ENCODE measurements at places on chromosomes 16 and 17.
A peak's percentile ranks its signal among the peaks of the same experiment; 100 is the strongest.

- no peak for DNase-seq
Observed at GRCh38 chr17:78151514-78152008, 5.4 kb downstream of the C17orf99 start.

DNA sequence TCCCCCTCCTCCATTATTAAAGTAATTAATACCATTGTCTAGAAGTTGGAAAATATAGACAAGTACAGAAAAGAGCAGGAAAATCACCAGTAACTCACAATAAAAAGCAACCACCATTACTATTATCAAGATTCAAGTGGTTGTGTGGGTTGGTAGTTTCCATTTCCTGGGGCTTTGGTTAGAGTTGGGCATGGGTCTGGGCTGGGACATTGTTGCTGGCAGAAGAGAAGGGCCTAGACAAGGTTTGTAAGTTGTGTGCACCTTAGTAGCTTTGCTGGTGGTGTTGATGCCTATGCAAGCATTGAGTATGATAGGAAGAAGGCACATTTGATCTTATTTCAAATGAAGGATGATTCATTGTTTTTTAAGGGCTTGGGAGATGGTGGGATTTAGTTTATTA is 25.4 kb upstream of the NFATC3 start:
- DNase-seq = no peak

- DNase-seq = no peak
Observed at GRCh38 chr17:79617740-79618382, 7.0 kb upstream of the RBFOX3 start.

DNA sequence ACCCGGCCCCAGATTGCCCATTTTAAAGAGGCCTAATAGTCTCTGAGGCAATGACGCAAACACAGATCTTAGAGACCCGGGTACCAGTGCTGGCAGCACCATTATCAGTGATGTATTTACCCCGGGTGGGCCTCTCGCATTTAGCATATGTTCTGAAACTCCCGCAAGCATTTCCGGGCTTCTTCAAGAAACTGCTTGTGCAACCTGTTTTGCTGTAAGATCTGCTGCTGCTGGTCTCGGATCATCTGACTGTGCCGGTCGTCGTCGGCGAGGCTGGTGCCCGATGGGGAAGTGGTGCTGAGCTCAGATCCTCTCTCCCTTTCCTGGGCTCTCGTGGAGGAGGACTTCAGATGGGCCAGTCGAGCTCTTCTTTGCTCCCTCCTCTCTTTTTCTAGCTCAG is 12.5 kb downstream of the CEP295NL start:
- DNase-seq = no peak

DNA sequence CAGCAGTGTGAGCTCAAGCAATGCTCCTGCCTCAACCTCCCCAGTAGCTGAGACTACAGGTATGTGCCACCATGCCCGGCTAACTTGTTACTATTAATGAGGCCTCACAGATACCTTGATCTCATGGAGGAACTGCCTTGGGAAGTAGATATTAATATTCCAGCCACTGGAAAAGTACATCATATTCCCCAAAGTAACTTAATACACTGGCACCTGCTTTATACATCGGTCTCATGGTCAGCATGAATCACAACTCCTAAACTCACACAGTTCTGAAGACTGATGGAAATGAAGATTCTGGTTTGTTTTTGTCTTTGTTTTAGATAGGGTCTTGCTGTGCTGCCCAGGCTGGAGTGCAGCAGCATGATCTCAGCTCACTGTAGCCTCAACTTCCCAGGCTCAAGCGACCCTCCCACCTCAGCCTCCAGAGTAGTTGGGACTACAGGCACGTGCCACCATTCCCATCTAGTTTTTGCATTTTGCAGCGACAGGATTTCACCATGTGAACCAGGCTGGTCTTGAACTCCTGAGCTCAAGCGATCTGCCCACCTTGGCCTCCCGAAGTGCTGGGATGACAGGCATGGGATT is 28.2 kb downstream of the ADCY9 start:
- no peak for DNase-seq

DNA sequence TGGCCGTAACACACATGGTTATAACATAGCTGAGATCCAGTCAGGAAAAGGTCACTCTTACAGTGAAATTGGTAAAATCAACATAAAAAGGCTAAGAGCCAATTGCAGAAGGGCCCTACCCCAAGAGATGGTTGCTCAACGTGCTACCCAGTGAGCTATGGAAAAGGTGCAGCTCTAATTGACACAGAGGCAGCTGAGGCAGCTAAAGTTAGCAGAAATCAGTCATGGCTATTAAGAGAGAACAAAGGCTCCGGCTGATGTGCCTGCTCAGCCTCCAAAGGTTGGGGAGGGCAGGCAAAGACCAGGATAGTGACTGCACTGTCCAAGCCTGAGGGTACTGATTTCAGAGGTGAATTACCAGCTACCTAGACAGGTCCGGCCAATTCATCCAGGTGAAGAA is 76.5 kb upstream of the ATP2A3 start:
- no peak for DNase-seq

- no peak for DNase-seq
Observed at GRCh38 chr16:71364133-71364681, 5.7 kb downstream of the CALB2 start.

GRCh38 chr17:50274142-50274896 is at the start of gene TMEM92:
Gene TMEM92 (plus strand): TSS chr17:50274466. CDS start chr17:50274502, 36 bp downstream.
- no peak for DNase-seq

GRCh38 chr17:48100591-48101011 is 677 bp downstream of the CBX1 start:
- peak; percentile 6 for DNase-seq

DNA sequence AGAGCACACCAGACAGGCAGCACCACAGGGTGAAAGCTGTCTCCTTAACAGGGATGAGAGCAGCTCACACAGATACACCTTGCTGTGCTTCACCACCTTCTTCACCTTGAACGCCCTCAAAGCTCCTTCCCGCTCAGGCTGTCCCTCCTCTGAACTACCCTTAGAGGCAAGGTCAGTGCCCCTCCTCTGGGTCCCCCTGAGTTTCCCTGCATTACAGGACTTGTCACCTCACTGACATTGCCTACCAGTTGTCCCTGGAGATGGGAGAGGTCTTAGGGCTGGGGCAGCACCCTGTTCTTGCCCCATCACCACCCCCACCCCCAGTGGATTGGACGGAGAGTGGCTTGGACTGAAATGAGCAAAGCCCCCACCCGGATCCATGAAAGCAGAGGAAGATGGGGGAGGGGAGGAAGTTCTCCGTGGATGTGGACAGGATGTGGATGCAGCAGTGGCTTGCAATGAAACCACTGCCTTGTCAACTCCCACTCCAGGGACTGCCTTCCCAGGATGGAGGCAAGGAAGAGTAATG is 73.2 kb upstream of the CDH5 start:
- DNase-seq = no peak

DNA sequence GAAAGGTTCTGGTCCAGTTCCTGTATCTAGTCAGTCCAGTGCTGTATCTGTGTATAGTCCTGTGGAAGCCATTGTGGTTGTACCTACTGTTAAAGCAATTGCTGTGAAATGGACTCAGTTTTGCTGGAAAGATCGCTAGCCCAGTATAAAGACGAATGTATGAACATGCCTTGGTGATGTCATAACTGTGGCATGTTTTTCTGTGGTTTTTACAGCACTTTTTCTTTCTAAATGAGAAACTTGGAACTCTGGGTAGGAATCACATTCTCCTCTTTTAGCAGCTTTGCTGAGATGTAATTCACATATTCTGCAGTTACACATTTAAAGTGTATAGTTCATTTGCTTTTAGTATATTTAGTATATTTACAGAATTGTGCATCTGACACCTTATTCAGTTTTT is 58.1 kb downstream of the MAP2K4 start:
- no peak for DNase-seq

GRCh38 chr17:78154903-78155811 is 9.0 kb downstream of the C17orf99 start:
- no peak for DNase-seq

DNA sequence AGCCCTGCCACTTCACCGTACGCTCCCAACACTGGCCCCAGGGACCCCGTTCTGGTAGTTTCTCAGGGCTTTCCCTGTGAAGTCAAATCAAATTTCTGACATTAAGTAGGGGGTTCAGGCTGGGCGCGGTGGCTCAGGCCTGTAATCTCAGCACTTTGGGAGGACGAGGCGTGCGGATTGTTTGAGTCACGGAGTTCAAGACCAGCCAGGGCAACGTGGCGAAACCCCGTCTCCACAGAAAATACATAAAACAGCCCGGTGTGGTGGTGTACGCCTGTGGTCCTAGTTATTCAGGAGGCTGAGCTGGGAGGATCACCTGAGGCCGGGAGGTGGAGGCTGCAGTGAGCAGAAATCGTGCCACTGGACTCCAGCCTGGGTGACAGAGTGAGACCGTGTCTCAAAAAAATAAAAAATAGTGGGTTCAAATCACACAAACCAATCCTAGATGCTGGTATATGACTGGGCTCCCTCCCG is 632 bp downstream of the CYBC1 start:
- peak; percentile 27 for DNase-seq

DNA sequence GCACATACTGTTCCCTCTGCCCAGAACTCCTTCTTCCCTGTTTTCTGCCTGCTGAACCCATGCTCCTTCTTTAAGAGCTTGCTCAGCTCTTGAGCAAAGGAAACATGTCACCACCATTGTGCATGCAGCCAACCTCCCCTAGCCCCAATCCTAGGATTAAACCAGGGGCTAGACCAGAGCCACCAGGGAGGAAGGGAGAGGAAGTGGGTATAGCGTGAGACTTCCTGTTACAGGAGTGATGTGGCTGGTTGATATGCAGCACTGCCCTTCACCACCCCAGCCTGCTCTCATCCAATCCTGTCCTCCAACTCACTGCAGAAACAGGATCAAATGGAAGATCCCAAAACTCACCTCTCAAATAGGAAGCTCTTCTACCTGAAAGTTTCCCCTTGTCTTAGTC is 67.1 kb upstream of the CDH5 start:
- DNase-seq = no peak

GRCh38 chr16:81384006-81384405 is 60.6 kb upstream of the CMIP start:
- no peak for DNase-seq

- no peak for DNase-seq
Observed at GRCh38 chr16:28538733-28539596, at the start of gene NUPR1. Gene NUPR1 (minus strand): TSS chr16:28538974. CDS start chr16:28538907, 67 bp downstream.

GRCh38 chr16:62965831-62966230 is 929.6 kb upstream of the CDH8 start:
- no peak for DNase-seq

DNA sequence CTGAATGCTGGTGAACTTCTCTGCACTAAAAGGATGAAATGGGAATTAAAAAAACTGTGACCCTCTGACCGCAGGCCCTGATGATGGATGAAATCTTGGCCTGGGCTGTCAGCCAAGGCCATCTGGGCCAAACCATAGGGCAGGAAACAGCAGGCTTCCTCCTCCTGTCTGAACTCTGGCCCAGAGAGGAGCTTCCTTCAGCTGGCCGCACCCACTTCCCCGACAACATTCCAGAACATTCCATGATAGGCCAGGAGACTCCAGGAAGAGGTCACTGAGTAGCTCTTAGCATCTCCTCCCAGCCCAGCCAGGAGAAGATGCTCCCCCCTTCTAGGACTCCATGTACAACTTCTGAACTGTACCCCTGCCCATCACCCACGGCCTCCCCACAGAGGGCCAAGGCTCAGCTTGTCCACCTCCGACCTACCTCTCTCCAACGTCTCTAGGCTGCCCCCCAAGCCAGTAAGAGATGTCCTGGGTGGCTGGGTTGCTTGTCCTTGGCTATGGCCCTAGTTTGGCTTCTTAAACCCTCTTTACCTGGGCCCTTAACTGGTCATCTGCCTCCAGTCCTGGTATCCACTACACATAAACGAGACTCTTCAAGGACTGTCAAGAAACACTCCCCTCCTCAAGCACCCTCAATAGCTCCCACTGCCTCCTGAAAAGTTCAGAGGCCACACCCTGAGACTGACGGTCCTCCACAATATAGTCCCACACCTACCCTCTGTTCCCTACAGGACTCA is 1.7 kb downstream of the RPH3AL start:
- no peak for DNase-seq

DNA sequence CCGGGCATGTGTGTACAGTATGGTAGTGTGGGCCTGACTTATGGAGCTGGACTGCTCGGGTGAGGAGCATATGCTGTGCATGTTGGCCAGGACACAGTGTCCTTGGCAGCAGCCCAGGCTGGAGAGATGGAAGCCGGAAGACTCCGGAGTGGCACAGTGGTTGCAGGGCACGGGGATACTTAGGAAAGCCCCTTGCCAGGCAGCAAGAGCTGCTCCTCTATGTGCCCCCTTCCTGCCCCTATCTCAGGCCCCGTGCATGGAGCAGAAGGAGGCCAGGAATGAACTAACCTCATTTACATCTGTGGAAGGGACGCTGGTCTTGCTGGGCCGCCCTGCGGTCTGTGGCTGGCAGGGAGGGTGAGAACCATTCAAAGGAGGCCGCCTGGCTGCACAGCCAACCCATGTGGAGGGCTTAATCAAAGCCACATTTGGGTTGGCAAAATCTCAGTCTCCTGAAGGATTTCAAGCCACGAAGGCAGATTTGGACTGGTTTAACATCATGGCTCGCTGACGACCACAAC is 32.2 kb upstream of the RCVRN start:
- no peak for DNase-seq

GRCh38 chr17:78174346-78174869 is 6.0 kb downstream of the SYNGR2 start:
- DNase-seq = no peak

DNA sequence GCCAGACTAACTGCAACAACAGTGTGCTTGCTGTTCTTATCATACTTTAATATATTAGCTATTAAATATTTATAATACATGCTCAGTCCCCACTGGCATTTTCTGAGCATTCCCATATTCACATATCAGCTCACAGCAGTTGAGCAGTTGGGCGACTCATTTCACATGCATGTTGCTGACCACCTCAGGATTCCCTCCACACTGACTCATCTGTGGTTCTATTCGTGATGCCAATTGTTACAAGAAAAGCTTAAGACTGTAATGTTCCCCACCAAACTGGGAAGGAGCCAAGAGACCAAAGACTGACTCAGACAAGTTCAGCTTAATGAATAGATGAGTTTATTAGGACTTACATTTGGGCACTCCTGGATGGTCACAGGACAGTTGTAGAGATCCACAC is 100.3 kb upstream of the KIF2B start:
- DNase-seq = no peak

DNA sequence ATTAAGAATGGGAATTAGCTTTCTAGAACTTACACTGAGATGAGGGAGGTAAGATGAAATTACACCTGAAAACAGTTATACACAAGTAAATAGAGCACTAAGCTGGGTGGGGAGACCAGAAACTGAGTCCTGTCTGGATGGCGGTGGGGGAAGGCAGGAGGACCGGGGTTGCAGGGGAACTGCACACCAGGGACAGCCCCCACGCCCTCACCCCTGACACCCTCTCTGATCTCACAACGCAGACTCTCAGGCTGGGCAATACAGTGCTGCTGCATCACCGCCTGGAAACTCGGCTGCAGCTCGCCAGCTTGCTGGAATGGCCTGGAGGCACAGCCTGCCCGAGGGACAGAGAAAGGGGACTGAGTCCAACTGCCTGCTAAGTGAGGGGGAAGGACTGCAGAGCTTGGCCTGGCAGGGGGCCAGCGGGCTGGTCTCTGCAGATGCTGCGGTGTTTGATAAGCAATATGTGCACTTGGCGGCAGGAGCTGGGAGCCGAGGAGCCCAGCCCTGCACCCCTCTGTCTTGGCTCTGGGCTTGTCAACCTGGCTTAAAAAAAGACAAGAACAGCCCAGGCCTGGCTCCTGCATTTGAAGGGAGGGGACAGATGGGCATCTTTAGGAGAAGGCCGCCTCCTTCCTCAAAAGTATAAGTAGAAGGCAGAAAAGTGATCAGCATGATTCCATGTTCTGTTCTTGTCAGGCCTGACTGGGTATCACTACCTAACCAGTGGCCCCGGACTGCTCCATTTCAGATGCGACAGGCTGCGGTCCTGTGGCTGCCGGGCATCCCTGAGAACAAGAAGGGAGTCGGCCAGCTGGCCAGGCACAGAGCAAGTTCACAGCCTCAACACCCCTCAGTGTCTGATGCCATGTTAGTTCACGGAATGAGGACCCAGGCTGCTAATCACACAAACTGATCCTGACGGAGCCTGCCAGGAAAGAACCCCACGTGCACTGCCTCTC is 30.2 kb downstream of the SPHK1 start:
- no peak for DNase-seq
